ENCODE measurements at places on chromosomes 2 and 18.

GRCh38 chr2:214995926-214996670 is 142.3 kb downstream of the ABCA12 start:
- DNase-seq: no peak

- no peak for DNase-seq
Measured at GRCh38 chr18:79452190-79452990, 56.7 kb downstream of the NFATC1 start.

- no peak for DNase-seq
Measured at GRCh38 chr2:166115589-166115988, 12.2 kb downstream of the SCN1A start.

- no peak for DNase-seq
Measured at GRCh38 chr2:207914716-207915115, 110.6 kb downstream of the PLEKHM3 start.

GRCh38 chr2:224995419-224995818 is 46.8 kb downstream of the DOCK10 start:
- no peak for DNase-seq

DNA sequence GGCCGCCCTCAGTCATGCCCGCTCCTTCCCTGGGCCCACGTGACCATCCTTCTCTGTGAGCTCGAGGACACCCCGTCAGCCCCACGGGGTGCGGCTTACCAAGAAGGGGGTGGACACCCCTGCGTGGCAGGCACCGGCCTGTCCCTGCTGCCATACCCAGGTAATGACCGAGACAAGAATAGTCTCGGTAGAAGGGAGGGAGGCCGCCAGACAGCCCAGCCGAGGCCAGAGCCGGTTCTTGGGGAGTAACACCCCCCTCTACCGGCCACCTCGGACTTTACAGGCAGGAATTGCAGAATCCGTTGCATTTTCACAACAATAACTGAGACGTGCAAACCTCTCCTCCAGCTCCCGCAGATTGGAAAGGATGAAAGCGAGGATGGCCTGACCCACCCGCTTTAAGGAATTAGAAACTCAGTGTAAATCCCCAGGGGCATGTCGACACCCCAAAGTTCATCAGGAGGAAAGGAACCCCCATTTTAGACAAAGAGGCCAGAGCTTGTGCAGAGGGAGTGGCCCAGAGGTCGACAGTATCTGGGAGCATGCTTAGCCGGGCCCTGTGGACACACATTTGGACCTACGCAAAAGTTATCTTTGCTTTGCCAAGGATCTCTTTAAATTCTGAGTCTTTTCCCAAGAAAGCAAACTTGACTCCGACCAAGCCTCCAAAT is 60.1 kb upstream of the GLI2 start:
- DNase-seq: peak; percentile 37

DNA sequence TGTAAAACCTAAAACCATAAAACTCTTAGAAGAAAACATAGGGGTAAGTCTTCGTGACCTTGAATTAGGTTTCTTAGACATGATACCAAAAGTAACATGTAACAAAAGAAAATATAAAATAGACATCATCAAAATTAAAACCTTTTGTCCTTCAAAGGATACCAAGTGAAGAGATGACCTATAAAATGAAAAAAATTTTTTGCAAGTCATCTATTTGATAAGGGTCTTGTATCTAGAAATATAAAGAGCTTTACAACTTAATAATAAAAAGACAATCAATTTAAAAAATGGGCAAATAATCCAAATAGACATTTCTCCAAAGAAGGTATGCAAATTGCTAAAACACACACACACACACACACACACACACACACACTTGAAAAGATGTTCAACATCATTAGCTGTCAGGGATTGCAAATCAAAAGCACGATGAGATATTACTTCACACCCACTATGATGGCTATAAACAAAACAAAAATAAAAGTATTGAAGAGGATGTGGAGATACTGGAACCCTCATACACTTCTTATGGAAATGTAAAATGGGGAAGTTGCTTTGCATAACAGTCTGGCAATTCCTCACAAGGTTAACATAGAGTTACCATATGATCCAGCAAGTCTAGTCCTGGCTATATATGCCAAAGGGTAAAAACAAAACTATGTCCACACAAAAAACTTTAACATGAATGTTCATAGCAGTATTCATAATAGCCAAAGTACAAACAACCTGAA is 23.3 kb downstream of the SPDYA start:
- no peak for DNase-seq

- no peak for DNase-seq
Measured at GRCh38 chr2:117789505-117789904, 25.0 kb upstream of the DDX18 start.

DNA sequence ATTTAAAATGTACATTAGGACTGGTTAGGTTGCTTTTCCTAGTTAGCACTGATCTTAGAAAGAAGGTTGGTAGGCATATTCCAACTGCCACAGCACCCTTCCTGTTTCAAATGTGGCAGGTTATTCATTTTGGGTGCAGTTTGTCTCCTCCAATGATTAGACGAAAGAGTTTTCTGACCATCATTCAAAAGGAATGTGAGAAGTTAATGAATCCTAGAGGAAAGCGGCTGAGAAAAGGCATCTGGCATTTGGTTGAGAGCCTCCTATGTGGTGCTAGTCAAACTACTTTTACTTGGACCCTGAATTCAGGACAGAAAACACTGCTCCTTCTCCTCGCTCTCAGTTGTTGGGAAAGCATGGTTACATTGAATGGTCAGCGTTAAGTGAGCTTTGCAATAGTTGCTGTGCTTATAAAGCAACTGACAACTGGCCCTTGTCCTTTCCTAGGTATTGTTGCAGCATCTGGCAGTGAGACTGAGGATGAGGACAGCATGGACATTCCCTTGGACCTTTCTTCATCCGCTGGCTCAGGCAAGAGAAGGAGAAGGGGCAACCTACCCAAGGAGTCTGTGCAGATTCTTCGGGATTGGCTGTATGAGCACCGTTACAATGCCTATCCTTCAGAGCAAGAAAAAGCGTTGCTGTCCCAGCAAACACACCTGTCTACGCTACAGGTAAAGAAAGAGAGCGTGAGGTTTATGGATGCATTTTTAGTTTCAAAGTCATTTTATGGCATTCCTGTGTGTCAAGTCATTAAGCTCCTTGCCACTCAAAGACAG is 6.1 kb downstream of the TGIF1 start:
- no peak for DNase-seq

DNA sequence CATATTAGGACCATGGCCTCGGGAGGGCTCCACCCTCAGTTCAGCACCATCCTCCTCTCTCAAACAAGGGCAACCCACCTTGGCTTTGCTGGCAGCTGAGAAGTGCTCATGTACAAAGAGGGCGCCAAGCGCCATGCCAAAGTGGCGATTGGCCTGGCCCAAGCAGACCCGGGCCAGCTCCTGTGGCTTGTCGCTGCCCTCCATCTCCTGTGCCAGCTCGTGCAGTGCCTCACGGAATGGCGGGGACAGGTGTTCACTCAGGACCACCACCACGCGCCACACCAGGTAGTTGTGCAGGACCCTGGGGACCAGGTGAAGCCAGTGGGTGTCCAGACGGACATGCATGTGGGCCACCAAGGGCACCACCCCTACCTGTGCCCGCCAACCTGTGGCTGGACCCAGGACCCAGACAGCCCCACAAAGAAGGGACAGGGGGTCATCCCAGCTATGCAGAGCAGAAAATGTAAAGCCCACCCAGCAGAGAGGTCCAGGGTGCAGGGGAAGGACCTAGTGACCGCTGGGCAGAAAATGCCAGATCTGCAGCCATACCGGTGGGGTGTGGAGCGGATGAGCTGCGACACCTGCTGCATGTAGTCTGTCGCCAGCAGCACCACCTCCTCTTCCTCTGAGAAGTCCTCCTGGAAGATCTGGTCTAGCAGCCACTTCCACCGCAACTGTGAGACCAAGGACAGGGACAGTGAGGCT is 3.6 kb downstream of the ECEL1 start:
- no peak for DNase-seq

GRCh38 chr2:29394981-29395350 is 279.8 kb downstream of the CLIP4 start:
- DNase-seq: no peak

- no peak for DNase-seq
Measured at GRCh38 chr2:63399156-63399555, 189.1 kb downstream of the WDPCP start.

- DNase-seq: no peak
Measured at GRCh38 chr2:206989311-206989710, 50.0 kb downstream of the CPO start.

GRCh38 chr18:41966943-41967342 is 11.9 kb downstream of the PIK3C3 start:
- no peak for DNase-seq

GRCh38 chr2:224885836-224886547 is 156.3 kb downstream of the DOCK10 start:
- DNase-seq: no peak

GRCh38 chr2:121128741-121129659 is 156.0 kb downstream of the TFCP2L1 start:
- DNase-seq: peak; percentile 44

- no peak for DNase-seq
Measured at GRCh38 chr2:221458578-221458977, 113.5 kb downstream of the EPHA4 start.

Data from substantia nigra (tissue), 51 donors.